ENCODE measurements at places on chromosomes 16 and 17. TPM values are rescaled to one million over a fixed set of nuclear protein-coding genes. Genes with fewer than 3 reads are reported as not detected.

The KRTAP4-6 gene
- not detected for total RNA-seq

The TMEM114 gene
- not detected for total RNA-seq

The QRICH2 gene
- 4.3 TPM for total RNA-seq

The TCAP gene
- total RNA-seq, result 70.2 TPM

The FNDC8 gene
- not detected for total RNA-seq

All from metanephros (tissue), 2 donors.